ENCODE measurements at places on chromosomes 16 and 17.

DNA sequence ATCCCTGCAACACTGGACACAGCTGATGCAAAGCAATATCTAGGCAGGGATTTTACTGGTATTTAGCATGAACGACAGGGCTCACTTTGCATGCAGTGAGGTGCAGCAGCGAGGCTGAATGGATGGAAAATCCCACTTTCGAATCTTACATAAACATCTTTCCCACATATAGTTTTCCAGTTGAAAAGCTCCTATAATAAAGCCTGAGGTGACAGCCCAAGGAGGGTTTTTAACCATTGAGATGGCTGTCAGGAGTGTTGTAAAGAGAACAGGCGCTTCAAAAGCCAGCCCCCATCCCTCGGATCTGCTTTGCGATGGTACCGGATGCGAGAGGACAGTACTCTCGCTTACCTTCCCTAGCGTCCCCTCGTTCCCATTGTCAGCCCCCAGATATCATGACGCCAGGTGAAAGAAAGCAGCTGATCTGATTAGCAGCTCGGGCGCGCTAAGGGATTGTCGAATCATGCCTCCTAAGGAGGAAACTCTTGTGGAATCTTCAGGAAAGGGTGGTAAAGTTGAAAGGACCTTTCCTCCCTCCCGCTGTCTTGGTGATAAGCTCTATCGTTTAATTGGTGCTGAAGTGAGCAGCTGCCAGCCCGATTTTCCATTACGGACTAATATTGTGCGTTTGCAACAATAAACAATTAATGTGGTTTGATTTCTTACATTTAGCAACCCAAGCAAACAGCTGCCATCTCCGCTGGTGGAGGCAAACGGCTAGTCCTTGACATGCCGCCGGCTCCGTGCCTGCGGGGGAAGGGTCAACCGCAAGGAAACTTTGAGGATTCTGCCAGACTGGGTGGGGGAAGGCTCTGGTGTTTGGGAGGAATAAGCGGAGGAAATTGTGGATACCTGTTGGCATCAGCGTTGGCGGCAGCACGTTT lies 1.8 kb downstream of the CDH8 start:
- DNase-seq: no peak

DNA sequence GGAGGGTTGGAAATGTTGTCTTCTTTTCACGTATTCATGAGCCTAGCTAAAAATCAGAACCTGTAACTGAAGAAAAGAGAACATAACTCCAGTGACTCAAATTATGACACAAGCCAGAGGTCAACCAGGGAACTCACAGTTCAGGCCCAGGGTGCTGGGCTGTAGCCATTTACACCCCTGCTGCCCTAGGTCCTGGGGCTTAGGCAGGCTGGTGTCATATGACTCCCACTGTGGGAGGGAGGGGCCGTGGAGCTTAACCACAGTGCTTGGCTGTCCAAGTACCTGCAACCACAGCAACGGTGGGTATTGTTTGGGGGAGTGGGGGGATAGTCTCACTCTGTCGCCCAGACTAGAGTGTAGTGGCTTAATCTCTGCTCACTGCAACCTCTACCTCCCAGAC lies 71.1 kb upstream of the AMZ2 start:
- no peak for DNase-seq

- DNase-seq: no peak
Measured at GRCh38 chr16:19400711-19401110, 17.0 kb upstream of the TMC5 start.

DNA sequence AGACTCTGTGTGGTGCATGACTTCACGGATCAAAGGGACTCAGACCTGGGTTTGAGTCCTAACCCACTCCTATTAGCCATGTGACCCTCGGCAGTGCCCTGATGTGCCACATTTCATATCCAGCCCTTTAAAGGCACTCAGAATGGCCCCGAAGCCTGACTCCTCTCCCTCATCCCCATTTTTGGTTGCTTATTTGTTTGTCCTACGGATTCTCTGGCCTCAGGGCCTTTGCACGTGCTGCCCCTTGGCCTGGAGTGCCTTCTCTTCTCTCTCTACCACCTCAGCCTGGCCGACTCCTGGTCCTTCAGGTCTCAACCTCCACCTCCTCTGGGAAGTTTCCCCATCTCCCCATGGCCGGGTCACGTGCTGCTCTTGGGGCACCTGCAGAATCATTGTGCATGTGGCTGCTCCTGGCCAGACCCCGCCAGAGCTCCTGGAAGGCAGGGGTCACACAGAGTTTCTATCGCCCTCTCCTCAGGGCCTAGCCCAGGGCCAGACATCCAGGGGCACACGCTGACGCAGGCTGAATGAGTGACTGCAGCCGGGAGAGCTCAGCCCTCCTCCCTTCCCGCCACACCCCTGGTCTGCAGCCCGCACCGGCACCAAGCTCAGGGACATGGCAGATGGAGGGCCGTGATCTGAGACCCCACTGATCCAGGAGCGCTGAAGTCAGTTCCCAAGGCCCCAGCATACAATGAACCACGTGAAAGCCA lies 22.0 kb upstream of the CIBAR2 start:
- DNase-seq: no peak

GRCh38 chr17:72494566-72494965 lies 373.7 kb downstream of the SOX9 start:
- no peak for DNase-seq

- DNase-seq: no peak
Measured at GRCh38 chr16:5065813-5066212, at the start of gene C16orf89. Gene C16orf89 (minus strand): TSS chr16:5065956. CDS start chr16:5065908, 48 bp downstream.

DNA sequence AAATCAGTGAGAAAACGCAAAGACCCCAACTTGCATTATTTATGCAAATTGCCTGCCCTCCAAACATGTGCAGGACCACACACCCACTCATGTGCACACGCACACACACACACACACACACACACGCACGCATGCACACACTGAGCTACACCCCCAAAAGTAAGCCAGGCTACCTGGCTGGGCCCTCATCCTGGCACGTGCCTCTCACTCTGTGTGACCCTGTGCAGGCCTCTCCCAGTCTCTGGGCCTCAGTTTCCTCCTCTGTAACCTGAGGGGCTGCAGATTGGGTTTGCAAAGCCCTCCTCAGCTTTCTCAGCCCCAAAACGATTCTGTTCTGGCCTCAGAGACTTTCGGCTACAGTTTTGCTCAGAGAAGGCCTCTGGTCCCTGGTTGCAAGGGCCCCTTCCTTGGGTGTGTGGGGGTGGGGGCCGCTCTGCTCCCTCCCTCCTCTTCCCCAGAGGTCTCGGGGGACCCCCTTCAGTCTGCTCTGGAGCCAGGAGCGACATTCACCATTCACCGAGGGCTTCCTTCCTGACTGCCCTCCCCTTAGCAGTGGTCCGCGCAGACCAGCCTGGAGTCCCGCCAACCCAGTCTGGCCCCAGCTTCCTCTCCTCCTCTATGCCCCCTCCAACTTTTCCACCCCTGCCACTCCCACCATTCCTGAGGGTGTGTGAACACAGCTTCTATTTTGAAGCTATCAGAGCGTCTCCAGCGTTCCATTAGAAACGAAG lies 5.4 kb upstream of the PIK3R6 start:
- no peak for DNase-seq

GRCh38 chr17:48723423-48724250 lies 652 bp downstream of the PRAC2 start:
- DNase-seq: no peak

GRCh38 chr17:8430966-8431365 lies 4.7 kb upstream of the NDEL1 start:
- no peak for DNase-seq

- DNase-seq: no peak
Measured at GRCh38 chr16:85517563-85518179, 95.5 kb upstream of the GSE1 start.

DNA sequence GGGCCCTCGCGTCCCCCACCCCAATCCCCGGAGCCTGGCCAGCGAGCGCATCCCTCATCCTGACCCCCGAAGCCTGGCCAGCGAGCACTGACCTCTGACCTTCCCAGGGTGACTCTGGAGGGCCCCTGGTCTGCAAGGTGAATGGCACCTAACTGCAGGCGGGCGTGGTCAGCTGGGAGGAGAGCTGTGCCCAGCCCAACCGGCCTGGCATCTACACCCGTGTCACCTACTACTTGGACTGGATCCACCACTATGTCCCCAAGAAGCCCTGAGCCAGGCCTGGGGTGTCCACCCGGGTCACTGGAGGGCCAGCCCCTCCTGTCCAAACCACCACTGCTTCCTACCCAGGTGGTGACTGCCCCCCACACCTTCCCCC lies 2.3 kb downstream of the TPSD1 start:
- no peak for DNase-seq

DNA sequence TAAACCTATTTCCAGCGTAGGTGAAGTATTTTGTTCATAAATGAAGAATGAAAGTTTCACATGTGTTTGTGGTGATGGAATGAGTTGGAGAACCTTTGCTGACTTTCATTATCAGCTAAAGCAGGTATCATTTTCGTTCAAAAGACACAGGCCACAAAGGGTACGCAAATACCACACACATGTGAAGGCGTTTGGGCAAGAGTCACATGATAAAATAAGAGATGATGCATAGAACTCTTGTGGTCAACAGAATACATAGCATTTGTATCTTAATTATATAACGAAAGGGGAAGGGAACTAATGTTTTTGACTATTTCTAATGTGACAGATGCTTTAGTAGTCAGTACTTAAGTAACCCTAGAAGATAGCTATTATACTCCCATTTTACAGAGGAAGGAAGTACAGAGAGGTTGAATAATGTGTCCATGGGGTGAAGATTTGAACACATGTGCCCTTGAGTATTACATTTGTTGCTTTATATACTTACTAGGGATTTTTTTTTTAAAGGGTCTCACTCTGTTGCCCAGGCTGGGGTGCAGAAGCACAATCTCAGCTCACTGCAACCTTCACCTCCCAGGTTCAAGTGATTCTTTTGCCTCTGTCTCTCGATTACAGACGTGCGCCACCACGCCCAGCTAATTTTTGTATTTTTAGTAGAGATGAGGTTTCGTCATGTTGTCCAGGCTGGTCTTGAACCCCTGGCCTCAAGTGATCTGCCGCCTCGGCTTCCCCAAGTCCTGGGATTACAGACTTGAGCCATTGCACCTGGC lies 4.8 kb downstream of the RPA1 start:
- DNase-seq: no peak

GRCh38 chr16:20910781-20911321 lies 10.3 kb downstream of the LYRM1 start:
- no peak for DNase-seq

GRCh38 chr16:24077966-24078365 lies 178.2 kb upstream of the CACNG3 start:
- DNase-seq: no peak

DNA sequence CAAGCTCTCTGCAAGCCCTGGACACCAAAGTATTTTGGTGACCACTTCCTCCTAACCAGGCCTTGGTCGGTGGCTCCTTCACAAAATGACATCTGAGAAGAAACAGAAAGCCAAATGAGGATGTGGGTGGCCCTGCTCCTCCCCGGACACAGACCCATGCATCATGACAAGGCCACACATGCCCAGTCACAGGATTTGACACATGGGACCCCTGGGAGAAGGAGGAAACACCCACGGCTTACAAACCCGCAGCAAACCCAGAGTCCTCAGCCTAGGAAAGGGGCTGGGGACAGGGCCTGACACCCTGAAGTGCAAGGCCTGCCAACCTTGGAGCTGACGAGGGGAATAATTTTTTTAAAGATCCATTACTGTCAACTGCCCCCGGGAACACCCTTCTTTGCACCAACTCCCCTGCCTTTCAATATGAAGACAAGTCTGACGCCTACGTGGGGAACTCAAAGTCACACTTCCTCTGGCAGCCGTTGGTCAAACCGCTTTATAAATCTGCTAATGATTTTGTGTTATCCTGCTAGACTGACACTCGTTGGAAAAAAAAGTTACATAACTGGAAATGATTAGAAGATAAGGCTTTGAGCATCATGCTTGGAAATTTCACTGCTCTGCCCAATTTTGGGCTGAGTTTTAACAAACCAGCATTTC lies 41.3 kb downstream of the GAS7 start:
- DNase-seq: no peak

GRCh38 chr16:74700116-74700437 lies 585 bp downstream of the MLKL start:
- peak; percentile 30 for DNase-seq

GRCh38 chr16:27110524-27110896 lies 43.8 kb downstream of the C16orf82 start:
- DNase-seq: no peak

DNA sequence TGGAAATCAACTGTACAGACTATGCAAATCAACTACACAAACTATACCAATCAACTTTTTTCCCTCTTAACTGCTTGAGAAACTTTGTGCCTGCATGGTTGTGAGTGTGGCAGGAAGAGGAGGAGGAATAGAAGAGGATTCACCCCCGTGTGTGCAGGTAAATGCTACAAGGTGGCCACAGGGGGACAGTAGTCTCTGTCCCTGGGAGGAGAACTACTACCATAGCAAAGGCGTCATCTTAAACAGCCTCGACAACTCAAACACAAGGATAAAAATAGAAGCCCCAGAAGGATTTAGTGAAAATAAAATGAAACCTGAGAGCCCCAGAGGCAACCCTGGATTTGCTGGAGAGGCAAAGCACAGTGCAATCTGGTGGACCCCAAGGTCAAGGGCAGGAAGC lies 199.5 kb upstream of the DYNLRB2 start:
- no peak for DNase-seq

GRCh38 chr17:37506678-37507077 lies 17.0 kb downstream of the DUSP14 start:
- DNase-seq: no peak

DNA sequence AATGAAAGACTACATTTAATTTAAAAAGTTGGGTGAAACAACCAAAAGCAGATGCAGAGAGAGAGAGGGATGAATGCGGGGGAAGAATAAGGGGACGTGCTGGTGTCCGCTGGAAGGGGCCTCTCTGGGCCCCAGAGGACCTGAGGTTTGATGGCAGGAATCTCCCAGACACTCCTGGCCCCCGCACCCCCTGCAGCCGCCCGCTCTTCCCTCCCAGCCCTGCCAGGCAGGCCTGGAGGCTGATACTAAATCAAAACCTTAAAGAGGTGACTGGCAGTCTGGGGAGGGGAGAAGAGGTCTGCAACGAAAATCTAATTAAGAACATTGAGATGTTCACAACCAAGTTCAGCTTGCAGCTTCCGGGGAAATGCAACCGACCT lies 2.4 kb downstream of the FOXL1 start:
- DNase-seq: no peak

DNA sequence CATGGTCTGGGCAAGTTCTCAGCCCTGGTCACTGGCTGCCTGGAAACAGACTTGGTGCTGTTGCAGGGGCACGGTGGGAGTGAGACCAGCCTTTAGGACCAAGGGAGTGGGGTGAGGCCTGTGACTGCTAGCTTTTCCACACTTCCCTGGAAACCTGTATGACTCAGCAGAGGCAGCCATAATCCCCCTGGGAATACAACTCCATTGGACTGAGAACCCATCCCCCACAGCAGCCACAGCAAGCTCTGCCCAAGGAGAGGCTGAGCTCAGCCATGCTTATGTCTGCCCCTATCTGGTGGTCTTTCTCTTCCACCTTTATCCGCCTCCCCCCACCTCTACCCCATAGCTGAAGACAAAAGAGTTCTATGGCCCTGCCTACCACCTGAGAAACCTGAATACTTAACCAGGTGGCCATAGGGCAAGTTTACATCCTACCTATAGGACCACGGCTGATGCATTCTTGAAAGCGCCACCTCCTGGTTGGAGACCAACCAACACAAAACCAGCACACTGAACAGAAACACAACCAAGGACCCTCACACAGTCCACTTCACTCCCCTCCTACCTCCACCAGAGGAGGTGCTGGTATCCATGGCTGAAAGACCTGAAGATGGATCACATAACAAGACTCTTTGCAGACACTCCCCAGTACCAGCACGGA lies 816.2 kb upstream of the SOX9 start:
- DNase-seq: no peak
